Activated CD8-positive, alpha-beta memory T cell treated with anti-CD3 and anti-CD28 coated beads for 1 hour (primary cell): ENCODE measurements at places on chromosomes 5 and 9.

GRCh38 chr5:115501464-115502210 is 42.9 kb downstream of the FEM1C start:
- DNase-seq: no peak

DNA sequence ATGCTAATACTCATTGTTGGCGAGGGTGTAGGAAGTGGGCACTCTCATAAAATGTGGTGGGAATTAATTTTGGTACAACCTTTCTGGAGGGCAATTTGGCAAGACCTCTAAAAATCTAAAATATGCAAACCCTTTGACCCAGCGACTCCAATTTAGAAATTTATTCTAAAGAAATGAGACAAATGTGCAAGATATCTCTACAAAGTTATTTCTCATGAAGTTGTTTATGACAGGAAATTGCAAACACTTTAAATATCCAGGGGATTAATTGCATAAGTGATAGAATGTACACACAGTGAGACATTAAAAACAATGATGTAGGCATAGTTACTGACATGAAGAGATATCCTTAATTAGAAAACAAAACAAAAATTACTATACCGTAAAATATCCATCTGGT is 246.3 kb upstream of the MAP3K1 start:
- DNase-seq: no peak

DNA sequence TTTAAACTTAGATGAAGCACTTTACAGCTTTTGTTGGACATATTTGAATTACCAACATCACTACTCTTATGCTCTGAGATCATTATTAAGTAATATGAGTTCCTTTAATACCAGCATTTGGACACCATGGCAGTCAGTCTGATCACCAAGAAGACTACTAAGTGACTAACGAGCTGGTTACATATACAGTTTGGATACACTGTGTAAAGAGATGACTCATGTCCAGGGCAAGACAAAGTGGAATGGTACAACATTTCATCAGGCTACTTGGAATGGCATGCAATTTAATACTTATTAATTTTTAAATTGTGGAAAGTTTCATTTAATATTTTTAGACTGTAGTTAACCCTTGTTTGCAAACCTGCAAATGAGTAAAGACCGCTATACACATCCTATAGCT is 237.4 kb upstream of the PRDM9 start:
- no peak for DNase-seq

DNA sequence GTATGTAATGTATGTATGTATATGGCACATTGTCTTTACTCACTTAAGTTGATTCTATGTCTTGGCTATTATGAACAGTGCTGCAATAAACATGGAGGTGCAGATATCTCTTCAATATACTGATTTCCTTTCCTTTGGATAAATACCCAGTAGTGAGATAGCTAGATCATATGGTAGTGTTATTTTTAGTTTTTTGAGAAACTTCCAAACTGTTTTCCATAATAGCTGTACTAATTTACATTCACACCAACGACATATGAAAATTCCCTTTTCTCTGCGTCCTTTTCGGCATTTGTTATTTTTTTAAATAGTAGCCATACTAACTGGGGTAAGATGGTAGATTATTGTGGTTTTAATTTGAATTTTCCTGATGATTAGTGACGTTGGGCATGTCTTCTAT is 445.6 kb downstream of the NFIB start:
- no peak for DNase-seq

DNA sequence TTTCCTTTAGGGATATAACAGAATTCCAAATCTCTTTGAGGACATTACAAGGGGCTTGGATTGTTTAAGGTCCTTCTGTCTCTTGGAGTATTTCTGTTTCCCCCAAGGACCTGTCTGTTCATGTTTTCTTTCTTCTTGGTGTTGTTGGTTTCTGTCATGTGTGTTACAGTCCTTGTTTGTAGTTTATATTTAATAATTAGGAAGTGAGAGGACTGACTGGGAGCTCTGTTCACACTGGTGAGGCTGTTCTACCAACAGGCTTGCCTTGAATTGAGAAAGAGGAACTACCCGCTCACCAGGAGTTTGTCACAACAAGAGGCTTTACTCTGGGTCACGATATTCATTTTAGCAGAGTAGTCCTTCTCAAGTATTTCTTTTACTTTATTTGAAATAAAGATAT is 119.2 kb upstream of the SV2C start:
- no peak for DNase-seq

- no peak for DNase-seq
These were observed 2.8 kb downstream of the SCAI start for GRCh38 chr9:125140576-125140975.

DNA sequence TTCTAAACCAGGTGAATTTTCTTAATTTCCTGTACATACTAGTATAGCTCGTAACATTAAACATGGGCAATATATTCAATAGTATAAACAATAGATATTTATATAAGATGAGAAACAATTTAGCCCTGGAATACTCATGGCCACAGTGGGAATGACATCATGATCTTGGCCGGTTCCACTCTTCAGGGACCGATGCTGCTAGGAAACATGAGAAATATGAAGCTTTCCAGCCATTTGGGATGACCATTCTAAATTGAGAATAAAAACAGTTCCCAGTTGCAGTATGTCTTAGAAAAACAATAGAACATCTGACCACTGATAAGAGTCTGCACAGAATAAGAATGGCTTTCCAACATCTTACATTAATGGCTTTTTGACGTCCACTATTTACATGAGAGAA is 33.3 kb upstream of the SLCO6A1 start:
- no peak for DNase-seq

- DNase-seq: no peak
These were observed 134.7 kb downstream of the MACIR start for GRCh38 chr5:103393101-103393754.

DNA sequence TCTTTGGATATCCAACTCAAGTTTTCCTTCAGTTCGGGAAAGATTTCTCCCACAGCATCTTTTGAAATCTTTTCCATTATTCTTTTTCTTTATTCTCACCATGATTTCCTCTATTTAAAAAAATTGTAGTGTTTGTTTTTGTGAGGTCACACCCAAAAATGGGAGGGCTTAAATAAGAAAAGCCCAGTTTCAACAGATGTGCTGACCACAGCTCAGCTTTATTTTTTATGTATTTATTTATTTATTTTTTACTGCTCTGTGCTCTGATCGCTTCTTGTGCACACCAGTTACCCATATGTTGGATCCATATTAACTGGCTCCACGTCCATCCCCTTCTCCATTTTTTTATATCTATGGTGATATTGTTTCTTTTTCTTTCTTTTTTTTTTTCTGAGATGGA is 20.3 kb downstream of the GFPT2 start:
- no peak for DNase-seq

- DNase-seq: no peak
These were observed 14.5 kb upstream of the NTNG2 start for GRCh38 chr9:132147331-132147730.

DNA sequence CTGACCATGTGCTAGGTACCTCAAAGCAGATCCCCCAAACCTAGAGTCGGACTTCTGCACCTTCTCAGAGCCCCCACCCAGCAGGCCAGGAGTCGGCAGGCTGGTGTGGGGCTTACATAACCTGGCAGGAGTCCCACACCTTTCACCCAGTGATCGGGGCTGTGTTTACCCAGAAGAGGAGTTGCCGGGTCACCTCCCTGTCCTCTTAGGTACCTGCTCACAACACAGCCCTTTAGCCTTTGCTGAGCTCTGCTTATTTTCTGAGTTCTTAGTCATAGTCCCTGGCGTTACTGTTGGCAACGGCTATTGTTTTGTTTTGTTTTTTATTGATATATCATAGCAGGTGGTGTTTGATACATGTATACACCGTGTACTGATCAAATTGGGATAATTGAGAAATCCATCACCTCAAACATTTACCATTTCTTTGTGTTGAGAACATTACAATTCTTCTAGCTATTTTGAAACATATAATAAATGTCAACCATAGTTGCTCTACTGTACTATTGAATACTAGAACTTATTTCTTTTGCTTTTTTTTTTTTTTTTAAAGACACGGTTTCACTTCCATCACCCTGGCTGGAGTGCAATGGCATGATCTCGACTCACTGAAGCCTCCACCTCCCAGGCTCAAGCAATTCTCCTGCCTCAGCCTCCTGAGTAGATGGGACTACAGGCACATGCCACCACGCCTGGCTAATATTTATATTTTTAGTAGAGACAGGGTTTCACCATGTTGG is 10.4 kb upstream of the EEIG1 start:
- no peak for DNase-seq

DNA sequence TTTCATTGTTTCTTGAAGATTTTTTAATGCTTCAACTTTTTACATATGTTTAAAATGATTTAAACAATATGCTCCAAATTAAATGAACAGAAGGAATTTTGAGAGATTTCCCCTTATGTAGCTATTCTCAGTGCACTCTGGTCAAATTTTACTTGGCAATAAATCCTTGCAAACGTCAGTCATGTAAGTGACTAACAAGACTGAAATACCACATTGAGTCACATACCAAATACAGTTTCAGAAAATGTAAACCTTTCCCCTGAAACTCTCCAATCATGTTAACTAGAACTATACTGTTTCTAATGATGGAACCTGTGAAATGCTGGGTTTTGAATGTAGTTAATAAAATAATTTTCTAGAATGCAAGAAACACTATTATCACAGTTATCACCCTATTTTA is 29.6 kb downstream of the SAR1B start:
- no peak for DNase-seq

- no peak for DNase-seq
These were observed 48.1 kb downstream of the PAX5 start for GRCh38 chr9:36985769-36986467.

DNA sequence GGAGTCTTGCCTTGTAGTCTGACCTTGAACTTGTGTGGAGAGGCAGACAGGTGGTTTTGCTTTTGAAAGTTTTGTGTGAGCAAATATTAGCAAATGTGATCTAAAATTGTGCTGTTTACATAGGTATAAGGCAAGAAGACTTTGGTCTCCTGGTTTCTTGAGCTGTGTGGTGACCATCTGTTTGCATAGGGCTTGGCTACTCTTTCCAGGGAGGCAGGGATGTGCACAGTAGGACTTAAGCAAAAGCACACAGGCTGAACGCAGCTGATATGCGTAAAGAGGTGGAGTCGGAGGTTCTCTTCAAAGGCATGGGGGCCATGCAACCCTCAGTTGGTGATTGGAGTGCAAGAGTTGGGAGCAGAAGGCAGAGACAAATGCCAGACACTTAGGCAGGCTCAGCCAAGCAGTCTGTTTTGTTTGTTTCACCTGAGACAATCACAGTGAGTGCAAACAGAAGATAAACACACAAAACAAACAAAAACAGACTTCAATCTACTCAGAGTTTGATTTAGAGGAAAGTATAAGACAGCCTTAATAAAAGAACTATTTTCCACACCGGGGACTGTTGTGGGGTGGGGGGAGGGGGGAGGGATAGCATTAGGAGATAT is 744.2 kb downstream of the MTRR start:
- DNase-seq: no peak

- no peak for DNase-seq
These were observed 13.0 kb downstream of the TNC start for GRCh38 chr9:115104908-115105307.

DNA sequence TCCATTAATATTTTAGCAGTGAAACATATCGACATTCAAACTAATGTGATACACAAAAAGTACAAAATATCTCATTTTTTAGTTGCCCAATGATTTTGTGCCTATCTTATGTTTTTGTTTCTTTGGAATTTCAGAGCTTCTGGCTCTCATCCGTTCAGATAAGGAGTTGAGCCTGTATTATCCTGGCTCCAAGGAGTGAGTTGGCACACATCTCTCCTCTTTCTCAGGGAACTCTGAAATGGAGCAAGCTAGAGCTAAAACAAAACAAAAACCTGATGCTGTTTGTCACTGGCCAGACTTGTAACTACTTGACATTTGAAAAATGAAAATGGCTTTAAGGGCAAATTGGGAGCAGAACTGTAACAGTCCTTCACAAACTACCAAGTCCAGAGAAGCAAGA is 131.3 kb upstream of the SLC28A3 start:
- no peak for DNase-seq

- DNase-seq: peak; percentile 25
These were observed 12.4 kb downstream of the TNFAIP8 start for GRCh38 chr5:119368238-119368630.

DNA sequence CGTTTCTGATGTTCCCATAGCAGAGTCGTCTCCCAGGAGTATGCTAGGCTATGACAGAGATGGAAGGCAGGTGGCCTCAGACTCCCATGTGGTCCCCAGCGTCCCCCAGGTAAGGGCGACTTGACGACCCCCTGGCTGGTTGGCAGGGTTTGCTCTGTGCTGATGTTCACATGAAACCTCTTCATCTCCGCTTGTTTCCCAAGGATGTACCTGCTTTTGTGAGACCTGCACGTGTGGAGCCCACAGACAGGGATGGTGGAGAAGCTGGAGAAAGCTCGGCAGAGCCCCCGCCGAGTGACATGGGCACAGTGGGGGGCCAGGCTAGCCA is 108.3 kb downstream of the WNK2 start:
- DNase-seq: no peak

GRCh38 chr9:92762781-92763708 is 1.6 kb downstream of the BICD2 start:
- DNase-seq: no peak

DNA sequence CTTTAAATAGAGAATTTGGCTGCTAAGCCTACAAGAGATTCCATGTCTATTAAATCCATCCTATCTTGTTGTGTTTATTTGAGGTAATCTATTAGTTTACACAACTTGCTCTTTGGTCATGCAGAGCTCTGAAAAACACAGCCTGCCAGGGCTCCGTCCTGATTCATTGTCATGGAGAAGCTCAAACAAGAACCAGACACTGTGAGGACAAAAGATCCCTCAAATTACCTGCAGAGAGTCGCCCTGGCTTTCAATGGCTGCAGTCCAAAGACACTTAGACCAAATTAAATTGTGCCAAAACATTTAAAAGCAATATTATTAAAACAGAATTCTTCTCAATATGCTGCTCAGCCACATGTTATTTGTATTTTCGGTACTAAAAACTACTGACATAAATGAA is 60.1 kb downstream of the CDH18 start:
- DNase-seq: no peak

DNA sequence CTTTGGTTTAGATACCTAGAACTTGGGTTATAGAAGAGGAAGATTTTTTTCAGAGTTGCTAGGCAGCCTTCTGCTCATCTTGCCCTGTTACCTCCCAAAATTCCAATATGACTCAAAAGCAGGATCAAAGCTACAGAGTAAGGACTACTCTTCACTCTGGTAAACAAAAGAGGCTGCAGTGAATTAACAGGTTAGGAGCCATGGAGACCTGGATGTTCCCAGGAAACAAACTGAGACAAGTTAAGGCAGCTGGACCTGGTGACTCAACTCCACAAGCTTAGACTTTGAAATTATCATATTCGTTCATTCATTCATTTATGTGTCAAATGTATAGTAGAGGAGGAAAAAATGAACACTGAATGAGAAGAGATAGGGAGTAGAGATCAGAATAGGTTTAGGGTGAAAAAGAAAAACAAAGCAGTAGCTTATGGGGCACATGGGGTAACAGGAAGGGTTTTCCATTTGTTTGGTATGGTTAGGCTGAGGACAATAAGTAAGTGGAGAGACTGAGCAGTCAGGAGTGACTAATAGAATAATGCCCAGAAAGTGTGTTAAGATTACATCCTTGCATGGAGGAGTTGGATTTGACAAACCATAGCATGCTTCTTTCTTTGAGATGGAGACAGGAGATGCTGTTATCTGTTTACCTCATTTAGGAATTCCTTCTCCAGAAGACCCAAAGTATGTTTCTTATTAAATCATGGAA is 464.0 kb upstream of the ZNF608 start:
- no peak for DNase-seq
